Stimulated activated CD8-positive, alpha-beta memory T cell treated with anti-CD3 and anti-CD28 coated beads, Interleukin-15, amount 100 ng/mL, for 1 hour (primary cell): ENCODE measurements at places on chromosomes 16 and 17.

DNA sequence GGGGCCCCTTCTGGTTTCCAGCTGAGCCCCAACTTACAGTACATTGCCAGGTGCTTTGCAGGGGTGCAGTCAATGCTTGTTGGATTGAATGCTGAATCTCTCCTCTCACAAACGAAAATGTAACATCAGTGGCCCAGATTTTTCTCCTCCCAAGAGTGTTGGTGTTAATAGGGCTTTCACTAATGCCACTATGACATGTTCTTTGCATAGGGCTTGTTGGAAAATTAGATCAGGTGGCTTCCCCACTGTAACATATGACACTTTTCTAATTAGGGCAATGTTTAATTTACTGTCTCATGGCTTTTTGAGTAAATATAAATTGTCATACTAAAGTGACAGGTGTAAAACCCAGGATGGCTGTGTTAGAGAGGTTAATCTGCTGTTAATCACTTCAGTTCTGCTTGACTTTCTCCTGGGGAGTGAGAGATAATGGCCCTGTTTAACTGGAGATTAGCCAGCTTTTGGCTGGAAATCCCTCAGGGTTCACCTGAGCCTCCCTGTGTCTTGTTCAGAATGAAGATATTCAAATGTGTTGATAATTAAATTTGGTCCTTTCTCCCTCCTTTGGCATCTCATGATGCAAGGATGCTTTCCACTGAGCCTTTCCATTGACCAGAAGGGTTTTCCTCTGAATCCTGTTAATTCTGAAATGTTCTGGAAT is 502.3 kb downstream of the RBFOX1 start:
- no peak for DNase-seq

DNA sequence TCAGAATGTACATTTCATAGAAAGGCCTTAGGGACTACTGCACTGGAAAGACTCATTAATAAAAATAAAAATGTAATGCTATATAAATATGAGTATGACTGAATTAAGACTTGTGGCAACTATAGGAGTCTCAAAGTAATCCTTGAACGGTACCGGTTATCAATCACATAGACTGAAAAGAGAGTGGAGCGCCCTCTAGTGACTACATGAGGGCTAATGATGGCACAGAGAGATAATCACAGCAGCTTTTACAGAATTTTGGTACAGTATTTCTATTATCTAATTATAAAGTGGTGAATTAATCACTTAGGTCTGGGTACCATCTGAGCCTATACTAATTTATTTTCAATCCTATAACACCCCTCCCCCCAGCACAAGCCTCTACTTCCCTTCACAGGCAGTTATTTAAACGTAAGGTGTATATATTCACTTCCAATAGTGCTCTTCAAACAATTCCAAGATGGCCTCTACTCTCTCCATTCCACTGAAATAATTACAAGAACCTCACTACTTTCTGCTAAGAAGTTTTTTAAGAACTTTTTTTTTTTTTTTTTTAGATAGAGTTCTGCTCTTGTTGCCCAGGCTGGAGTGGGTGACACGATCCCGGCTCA is 40.7 kb upstream of the ANKFY1 start:
- DNase-seq = peak; percentile 43

GRCh38 chr16:46961373-46962353 is 11.8 kb downstream of the DNAJA2 start:
- DNase-seq = no peak

- DNase-seq = no peak
These were observed 515 bp downstream of the SUMO2 start for GRCh38 chr17:75182319-75182568.

- no peak for DNase-seq
These were observed 18.4 kb downstream of the SDR42E1 start for GRCh38 chr16:81992859-81993258.

GRCh38 chr17:81460856-81461460 is 51.6 kb downstream of the ACTG1 start:
- DNase-seq = no peak

- no peak for DNase-seq
These were observed 105.3 kb downstream of the IRX5 start for GRCh38 chr16:55035956-55036355.

GRCh38 chr16:89863741-89864526 is 9.5 kb upstream of the TCF25 start:
- DNase-seq = peak; percentile 16

GRCh38 chr16:69924777-69925191 is 26.4 kb upstream of the CLEC18A start:
- DNase-seq = no peak

DNA sequence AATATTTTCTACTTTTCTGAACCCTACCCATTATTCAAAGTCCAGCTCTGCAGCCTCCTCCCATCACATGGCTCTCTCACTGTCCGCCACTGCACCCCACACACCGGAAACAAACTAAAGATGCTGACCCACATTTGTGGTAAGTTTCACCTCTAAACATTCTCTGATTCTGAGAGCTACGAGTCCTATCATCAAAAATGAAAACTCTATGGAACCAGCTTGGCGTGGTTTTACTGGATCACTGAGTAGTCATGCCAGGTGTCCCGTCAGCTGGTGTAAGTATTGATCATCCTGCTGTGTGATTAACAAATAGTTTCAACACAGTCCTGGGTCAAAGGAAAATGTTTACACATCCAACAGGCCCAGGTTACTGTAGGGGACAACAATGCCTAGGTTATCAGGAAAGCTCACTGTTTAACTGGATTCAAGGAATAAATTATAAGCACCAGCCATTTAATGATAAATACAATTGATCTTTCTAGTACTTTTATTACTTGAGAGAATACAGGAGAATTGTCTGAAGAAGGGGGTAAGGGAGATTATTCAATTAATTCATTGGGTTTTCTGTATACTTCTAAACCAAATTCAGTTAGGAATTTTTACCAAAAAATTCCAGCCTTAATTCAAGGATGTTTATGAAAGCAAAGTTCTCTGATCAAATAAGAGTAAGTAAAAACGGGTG is 33.9 kb downstream of the CYTH1 start:
- DNase-seq = no peak

- no peak for DNase-seq
These were observed 116.1 kb downstream of the C16orf95 start for GRCh38 chr16:87201052-87201451.

- DNase-seq = no peak
These were observed 1.1 kb downstream of the SOCS3 start for GRCh38 chr17:78358538-78359320.

DNA sequence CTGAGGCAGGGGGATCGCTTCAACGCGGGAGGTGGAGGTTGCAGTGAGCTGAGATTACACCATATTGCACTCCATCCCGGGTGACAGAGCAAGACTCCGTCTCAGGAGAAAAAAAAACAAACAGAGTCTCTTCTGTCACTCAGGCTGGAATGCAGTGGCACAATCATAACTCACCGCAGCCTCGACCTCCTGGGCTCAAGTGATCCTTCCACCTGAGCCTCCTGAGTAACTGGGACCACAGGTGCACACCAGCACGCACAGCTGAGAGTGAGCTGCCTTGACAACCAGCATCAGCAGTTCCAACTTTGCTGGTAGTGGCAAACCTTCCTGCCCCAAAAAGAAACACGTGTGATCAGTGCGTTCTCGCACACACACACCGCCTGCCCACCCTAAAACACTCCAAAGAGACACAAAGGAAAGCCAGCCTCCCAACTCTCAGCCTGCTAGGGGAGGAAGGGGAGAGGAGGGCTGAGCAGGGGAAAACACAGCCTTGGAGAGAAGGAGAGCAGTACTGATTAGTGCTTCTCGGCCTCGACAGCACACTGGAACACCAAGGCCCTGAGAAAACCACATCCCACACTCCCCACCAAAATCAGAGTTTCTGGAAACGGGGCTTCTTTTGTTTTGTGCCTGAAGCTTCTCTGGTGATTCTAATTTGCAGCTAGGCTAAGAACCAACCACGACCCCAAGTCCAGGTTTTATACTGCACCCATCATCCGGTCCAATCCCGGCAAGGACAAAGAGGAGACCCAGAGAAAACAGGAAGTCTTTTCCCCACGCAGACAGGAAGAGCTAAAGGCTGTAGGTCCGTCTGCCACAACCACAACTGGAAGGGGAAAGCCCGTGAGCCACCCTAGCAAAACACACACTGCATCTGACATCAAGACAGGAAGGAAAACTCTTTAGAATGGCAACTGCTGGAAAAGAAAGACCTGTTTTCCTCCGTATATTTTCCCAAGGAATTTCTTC is 28.8 kb downstream of the ZCCHC14 start:
- no peak for DNase-seq

DNA sequence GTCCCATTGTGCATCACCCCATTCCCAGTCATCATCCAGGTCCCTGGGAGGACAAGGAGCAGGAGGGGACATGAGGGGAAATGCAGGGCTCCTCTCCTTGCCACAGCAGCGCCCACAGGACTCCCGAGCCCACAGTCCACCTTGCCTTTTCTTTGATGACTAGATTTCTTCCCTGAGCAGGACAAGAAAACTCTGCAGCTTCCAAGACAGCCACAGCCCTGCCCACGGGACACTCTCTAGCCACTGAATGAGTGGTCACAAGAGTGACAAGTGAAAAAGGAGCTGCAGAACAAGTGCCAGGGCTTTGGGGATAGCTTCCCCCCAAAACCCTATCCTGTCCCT is 4.7 kb downstream of the NEURL4 start:
- no peak for DNase-seq

- no peak for DNase-seq
These were observed 77.4 kb downstream of the SKAP1 start for GRCh38 chr17:48352630-48353029.

DNA sequence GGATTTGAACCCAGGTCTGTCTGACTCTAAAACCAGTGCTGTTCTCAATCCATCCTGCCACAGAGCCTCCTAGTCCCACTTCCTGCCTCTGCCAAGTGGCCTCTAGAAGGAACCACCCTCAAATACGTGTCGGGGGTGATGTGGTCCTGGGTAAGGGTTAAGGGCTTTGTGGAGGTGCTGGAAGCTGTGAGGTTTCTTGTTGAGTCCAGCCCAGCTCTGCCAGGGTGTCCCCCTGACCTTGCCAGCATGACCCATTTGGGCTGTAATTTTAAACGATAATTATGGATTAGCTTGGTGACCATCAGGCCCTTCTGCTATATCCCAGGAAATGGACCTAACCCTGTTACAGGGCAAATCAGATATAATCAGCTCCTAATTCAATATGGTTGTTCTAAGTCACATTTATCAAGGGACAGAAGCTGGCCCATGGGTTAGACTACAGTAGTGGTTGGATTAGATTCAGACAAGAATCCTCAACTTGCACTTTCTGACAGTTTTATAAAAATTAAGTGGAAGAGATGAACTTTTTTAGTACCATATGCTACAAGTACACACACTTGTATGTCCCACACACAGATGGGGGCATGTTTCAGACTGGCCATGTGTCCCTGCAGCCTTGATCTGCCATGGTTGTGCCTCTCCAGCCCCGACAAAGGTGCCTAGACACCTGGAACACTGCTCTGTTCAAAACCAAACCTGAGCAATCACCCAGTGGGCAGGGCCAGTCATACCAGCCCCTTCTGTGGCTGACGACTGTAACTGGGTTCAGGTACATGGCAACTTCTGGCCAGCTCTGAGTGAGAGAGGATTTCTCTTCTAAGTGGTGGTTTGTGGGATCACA is 48.0 kb downstream of the SMPD3 start:
- DNase-seq = no peak

GRCh38 chr16:59469266-59469665 is 735.1 kb upstream of the GOT2 start:
- DNase-seq = no peak

DNA sequence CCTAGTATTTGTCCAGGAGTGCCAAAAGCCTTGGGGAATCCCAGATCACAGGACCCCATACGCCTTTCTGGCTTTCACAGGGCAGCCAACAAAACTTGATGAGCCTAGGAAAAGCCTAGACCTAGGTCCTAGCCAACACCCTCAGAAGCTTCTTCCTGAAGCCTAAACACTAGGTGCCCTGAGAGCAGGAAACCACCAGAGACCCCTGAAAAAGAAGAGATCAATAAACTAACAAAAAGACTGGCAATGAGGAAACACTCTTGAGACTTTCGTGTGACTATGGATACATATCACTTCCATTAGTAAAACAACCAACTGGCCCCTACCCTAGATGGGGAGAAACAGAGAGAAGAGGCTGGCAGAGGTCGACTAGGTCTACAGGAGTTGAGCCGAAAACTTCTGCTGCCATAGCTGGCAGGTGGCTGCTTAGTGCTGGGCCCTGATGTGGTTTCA is 1.2 kb downstream of the ORMDL3 start:
- DNase-seq = peak; percentile 26

DNA sequence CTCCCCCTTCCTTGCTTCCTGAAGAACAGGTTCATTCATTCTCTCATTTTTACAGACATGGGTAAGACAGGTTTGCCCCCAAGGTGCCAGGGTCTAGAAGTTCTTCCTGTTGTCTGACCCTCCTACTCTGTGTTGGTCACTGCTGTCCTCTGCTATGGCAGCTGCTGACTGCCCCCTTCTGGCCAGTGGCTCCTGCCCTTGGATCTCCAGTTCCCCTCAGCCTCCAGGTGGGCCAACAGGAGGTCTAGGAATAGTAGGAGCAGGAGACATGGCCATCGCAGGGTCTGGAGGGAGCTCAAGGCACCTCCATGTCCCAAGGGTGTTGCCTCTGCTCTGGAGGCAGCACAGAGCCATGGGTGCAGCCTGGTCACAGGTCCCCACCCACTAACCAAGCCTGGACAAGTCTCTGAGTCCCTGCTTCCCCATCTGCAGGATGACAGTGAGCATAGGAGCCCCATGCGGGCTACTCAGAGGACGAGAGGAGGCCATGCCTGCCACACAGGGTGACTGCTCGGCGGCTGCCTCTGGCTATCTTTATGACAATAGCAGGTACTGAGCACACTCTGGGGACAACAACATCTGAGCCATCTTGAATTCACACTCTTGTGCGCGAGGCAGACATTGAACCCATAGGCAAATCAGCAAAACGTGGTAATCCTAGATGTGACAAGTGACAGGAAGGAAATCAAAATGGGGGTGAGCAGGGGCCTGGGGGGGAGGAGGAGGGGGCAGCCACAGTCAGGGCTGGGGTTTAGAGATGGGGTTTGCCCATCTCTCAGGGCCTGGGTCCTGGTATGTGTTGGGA is 27.0 kb upstream of the NXPH3 start:
- DNase-seq = no peak

GRCh38 chr17:64025732-64026294 is 5.4 kb upstream of the ICAM2 start:
- DNase-seq = peak; percentile 79

- DNase-seq = no peak
These were observed 149.0 kb downstream of the MRM1 start for GRCh38 chr17:36750316-36750885.

- DNase-seq = no peak
These were observed 670.2 kb downstream of the CDH8 start for GRCh38 chr16:61366006-61366405.

- no peak for DNase-seq
These were observed 99.5 kb upstream of the DNAH17 start for GRCh38 chr17:78676412-78677302.
